LHCN-M2 (cell line): ENCODE measurements at places on chromosomes 4 and X. TPM values are rescaled to one million over a fixed set of nuclear protein-coding genes. Genes with fewer than 3 reads are reported as not detected.
A peak's percentile ranks its signal among the peaks of the same experiment; 100 is the strongest.

DNA sequence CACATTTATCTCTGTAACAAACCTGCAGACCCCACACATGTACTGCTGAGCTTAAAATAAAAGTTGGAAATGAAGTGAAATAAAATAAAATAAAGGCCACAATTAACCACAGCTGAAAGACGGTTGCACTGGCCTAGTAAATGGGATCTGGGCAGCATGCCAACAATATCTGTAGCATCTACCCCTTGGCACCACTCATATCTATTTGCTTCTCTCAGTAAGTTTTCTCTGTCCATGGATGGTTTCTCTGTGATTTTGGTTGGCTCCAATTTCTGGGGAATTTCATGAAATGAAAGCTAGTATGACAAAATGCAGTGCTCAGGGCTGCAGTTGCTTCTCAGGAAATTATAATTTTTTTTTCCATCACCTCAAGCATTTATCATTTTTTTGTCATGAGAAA lies 172.0 kb upstream of the IL15 start:
- DNase-seq = peak; percentile 6

The CLGN gene
- not detected in 2 replicates for total RNA-seq

The PCDH10 gene
- total RNA-seq = 1.0 and 1.3 TPM in 2 replicates

DNA sequence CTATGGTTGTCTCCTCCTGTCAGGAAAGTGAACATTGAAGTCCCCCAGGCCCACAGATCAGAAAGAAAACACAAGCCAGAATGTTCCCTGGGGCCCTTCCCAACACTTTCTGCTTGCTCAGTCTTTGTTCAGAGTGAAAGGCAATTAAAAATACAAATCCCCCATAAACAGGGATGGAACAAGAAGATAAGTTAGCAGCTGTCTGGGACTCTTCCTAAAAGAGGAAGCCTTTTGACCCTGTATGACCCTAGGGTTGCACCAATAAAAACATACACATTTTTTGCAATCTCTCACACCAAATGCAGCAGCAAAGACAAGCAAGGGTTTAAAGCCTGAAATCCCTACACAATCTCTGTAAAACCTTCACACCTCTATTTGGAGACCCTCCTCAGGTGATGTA lies 22.6 kb downstream of the IRF2 start:
- no peak for DNase-seq

The DCLK2 gene
- total RNA-seq = 2.8 and 2.9 TPM in 2 replicates

- DNase-seq = peak; percentile 14
These were observed 255.1 kb upstream of the GPC4 start for GRCh38 chrX:133670383-133670782.

GRCh38 chr4:40395908-40396793 lies 61.0 kb downstream of the CHRNA9 start:
- DNase-seq = peak; percentile 60

DNA sequence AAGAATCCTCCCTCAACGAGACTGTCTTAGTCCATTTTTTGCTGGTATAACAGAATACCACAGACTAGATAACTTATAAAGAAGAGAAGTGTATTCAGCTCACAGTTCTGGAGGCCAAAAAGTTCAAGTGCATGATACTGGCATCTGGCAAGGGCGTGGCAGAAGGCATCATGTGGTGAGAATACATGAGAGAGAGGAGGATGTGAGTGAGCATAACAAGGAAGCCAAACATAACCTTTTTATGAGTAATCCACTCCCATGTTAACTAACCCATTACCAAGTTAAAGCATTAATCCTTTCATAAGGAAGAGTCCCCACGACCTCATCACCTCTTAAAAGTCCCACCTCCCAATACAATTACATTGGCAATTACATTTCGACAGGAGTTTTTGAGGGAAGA lies 504.6 kb downstream of the IQCM start:
- peak; percentile 29 for DNase-seq

DNA sequence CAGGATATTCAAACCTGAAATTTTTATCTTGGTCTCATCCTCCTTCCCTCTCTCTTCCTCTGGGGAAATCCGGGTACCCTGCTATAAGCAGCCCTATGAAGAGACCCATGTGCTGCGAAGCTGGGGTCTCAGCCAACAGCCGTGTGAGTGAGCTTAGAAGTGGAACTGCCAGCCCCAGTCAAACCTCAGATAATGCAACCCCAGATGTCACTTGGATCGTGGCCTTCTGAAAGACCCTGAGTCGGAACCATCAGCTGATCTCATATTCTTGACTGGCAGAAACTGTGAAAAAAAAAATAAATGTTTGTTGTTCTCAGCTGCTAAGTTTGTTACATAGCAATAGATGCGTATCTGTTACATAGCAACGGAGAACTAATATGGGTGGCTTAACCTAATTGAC lies 198.1 kb upstream of the NPY2R start:
- DNase-seq = no peak

GRCh38 chr4:78288327-78288726 lies 231.2 kb downstream of the FRAS1 start:
- DNase-seq = peak; percentile 24

- DNase-seq = no peak
These were observed 17.6 kb upstream of the SCML1 start for GRCh38 chrX:17719711-17720110.

GRCh38 chr4:7478665-7479064 lies 43.9 kb upstream of the PSAPL1 start:
- no peak for DNase-seq

- DNase-seq = no peak
These were observed 145.6 kb downstream of the AMELX start for GRCh38 chrX:11438767-11439166.

DNA sequence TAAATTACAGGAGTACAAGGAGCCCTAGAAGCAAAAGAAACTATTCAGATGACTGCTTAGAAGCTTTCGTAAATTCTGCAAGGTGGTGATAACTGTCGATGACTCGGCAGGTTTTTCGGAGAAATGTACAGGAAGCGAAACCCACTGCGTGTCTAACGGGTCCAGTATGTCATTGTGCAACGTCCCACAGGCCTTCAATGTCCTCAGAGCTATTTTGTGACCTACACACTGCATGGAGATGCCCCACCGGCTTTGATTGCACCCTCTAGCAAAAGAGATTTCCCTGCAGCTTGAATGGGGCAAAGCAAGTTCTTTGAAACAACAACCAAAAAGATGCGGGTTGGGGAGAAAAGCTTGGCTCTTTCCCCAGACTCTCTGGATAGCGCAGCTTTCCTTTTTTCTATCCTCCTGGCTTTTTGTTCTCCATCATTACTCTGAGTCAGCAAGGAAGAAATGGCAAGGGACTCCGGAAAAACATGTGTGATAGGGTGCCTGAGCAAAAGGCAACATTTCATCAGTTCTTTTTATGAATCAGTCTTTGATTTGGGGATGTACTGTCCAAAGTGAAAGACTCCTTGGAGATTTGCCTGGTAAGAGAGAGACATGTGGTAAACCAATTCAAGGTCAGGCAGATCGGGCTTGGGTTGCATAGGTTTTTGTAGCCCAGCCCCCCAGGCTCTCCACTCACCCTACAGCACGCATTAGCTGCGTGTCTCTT lies 112.0 kb upstream of the TBL1X start:
- peak; percentile 60 for DNase-seq

The TGIF2LX gene
- total RNA-seq = not detected in 2 replicates

GRCh38 chrX:74606799-74607198 lies 7.6 kb downstream of the RLIM start:
- no peak for DNase-seq

- DNase-seq = no peak
These were observed 175.7 kb upstream of the BCOR start for GRCh38 chrX:40273356-40274050.

GRCh38 chr4:177256950-177257349 lies 52.7 kb upstream of the NEIL3 start:
- no peak for DNase-seq
